Epithelial cell of prostate (primary cell): ENCODE measurements at places on chromosomes 12 and 14.
A peak's percentile ranks its signal among the peaks of the same experiment; 100 is the strongest.

DNA sequence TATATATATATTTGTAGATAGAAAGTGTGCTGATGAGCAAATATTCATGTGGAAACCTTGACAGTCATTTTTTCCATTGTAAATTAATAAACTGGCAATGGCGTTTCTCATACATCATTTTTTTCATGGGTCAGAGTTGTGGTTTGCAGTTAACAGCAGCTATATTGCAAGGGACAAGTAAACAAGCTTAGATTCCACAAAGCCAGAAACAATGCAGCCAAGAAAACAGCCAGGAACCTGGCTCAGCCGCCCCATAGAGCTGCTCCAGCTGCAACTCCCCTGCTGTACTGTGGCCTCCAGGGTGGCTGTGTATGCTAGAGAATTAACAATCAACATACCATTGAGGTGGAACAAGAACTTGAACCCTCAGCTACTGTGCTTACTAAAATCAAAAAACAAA, 298.2 kb downstream of the TMEM132D start:
- DNase-seq = no peak

DNA sequence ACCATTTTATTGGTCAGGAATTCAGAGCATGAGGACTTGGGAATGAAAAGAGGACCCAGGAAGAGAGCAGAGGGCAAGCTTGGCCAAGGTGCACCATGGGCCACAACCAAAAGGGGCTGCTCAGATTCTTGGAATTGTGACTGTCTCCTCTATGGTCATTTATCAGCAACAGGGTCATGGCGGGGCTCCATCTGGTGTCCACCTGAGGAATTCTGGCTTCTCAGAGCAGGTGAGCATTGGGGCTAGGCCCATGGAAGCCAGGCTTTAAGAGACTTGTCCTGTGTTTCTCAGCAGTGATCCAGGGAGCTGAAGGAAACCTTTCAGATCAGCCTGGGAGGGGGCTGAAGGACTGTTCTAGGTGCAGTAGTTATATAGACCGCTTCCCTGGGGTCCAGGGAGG, 2.6 kb upstream of the RIN3 start:
- no peak for DNase-seq

DNA sequence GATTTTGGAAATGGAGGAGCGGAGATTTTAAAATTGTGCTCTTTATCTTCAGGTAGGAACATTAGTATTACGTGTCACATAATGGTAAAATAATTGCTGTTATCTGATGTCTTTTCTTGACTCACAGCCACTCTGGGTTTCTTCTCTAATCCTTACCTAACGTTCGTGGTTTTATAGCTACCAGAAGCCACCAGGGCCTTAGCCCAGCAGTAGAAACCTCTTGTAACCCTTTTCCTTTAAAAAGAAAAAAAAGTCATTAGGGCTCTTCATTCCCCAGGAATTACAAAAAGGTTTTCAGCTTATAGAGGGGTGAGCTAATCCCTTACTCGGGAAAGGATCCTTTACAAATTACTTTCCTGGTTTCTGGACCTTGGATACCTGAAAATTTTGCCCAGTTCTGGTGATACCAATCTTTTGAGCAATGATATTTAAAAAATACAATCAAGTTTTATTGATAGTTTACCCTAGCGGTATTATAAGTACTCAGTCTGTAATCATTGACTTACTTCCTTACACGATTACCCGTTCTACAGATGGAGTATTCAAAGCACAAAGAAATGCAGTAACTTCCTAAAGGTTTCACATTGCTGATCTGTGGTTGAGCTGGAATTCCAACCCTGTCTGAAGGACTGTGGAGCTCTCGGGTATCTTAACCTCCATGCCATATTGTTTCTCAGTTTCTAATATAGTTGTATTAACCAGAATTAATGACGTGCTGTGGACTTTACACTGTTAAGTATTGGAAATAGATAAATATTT, 1.6 kb downstream of the GABARAPL1 start:
- DNase-seq = no peak

DNA sequence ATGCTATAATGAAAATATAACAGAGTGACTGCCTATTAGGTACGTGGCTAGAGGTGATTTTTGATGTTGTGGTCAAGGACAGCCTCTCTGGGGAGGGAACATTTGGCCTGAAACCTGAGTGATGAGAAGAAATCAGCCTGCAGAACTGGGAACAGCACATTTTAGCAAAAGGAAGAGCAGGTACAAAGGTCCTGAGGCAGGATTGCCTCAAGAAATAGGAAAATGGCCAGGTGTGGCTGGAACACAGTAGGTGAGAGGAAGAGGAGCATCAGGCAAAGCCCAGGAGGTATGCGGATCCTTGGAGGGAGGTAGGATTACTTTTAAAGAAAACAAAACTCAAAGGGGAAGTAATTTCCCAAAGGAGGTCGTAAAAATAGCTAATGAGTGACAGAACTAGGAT, 582.9 kb downstream of the MED13L start:
- DNase-seq = no peak

GRCh38 chr12:116152268-116152667, 125.2 kb downstream of the MED13L start:
- DNase-seq = no peak

DNA sequence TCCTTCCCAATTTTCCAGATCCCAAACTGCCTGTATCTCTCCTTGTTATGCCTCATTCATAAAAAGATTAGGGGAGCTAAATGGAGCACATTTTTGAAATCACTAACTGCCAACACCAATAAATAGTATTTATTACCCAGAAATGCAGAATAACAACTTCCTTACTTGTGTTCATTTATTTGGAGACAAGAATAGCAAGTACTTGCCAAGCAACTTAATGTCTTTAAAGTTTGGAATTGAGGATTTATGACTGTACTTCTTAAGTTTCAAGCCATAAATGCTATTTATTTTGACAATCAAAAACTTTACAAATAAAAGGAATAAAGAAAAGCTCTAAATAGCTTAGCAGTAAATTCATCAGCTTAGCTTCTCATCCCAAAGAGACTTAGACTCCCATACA, 626.1 kb upstream of the NOVA1 start:
- DNase-seq = no peak

- DNase-seq = no peak
Measured at GRCh38 chr12:130152386-130152785, 9.9 kb upstream of the FZD10 start.

- DNase-seq = peak; percentile 22
Measured at GRCh38 chr12:55624056-55624455, 12.6 kb upstream of the OR10P1 start.

DNA sequence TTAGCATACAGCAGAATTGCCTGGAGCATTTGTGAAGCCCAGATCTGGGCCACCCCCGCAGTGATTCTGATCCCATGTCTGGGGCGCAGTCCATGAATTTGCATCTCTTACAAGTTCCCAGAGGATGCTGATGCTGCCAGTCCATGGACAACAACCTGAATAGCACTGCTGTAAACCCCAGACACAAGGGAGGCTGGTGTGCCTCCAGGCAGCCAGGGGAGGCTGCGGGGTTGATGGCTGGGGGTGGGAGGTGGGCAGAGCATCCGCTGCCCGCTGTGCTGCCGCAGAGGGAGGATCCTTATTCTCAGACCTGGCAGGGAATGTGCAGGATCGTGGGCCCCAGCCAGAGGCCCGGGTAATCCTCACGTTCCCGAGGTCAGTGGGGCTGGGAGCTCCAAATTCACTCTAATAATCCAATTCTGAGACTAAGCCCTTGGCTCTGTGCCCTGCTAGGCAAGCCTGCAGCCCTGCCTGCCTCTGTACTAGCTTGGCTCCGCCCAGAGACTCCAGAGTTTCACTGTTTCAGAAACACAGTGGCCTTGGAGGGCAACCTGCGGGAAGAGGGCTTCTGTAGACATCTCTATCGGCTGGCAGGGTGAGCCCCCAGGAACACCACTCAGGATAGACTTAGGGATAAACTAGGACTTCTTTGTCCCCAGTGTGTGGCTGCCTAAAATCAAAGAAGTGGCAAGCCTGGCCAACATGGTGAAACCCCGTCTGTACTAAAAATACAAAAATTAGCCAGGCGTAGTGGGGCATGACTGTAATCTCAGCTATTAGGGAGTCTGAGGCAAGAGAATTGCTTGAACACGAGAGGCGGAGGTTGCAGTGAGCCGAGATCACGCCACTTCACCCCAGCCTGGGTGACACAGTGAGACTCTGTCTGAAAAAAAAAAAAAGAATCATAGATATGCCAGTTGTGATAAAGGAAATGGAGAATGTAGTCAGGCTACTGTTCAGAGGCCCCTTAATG, 17.8 kb upstream of the MLEC start:
- DNase-seq = no peak

DNA sequence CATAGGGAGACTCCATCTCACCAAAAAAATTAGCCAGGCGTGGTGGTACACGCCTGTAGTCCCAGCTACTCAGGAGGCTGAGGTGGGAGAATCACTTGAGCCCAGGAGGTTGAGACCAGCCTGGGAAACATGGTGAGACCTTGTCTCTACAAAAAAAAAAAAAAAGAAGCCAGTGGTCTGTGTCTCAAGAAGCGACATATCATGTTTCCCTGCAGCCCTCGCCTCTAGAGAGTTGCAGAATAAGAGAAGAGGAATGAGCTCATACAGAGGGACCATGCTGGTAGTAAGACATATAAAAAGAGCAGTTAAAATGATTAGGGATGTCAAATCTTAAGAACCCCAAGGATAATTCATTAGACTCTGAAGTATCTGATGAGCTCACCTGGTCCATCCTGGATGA, 39.4 kb upstream of the BICDL1 start:
- DNase-seq = no peak

GRCh38 chr14:76954394-76955190, 73.9 kb downstream of the IRF2BPL start:
- no peak for DNase-seq

- DNase-seq = no peak
Measured at GRCh38 chr12:112574896-112575558, 156.3 kb downstream of the PTPN11 start.

DNA sequence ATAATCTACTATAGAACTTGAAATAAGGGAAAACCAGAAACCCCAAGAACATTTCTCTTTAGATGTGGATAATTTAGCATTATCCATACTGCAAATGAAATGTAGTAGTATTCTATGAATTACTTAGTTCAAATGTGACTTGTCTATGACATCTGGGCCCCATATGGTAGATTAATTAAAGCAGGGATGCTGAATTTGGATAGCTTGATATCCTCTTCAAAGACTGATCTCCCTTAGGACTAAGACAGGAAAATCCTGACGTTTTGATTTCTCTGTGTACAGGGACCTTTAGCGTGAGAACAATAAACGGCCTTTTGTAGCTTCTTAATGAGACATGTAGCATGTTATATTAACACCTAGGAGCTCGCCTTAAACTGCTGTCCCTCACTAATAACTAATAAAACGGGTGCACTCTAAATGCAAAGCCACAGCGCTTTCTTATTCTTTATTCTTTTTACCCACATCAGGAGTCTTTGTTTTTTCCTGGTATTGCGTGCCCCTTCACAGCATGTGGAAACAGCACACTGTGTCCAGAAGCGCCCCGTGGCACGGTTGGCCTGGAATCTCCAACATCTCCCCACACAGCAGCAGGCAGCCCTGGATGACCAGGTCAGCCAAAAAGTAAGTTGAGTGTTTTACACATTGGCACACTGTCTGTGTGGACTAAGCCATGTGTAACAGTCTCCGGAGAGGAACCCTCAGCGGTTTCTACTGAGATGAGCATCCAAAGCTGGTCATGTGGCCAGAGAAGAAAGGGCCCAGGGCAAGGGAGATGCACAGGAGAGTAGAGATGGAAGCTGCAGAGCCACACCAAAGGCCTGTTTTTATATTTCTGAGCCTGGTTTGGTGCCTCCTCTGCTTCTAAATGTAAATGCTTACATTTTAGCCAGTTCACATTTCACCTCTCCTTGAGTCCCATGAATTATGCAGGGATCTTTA, 93.1 kb downstream of the SRGAP1 start:
- no peak for DNase-seq

GRCh38 chr12:57717846-57718640, 20.5 kb downstream of the AGAP2 start:
- no peak for DNase-seq

- DNase-seq = no peak
Measured at GRCh38 chr12:2273751-2274150, 221.0 kb downstream of the CACNA1C start.
